IPS-NIHi11 (cell line): ENCODE measurements at places on chromosomes 5 and 9.
A peak's percentile ranks its signal among the peaks of the same experiment; 100 is the strongest.

DNA sequence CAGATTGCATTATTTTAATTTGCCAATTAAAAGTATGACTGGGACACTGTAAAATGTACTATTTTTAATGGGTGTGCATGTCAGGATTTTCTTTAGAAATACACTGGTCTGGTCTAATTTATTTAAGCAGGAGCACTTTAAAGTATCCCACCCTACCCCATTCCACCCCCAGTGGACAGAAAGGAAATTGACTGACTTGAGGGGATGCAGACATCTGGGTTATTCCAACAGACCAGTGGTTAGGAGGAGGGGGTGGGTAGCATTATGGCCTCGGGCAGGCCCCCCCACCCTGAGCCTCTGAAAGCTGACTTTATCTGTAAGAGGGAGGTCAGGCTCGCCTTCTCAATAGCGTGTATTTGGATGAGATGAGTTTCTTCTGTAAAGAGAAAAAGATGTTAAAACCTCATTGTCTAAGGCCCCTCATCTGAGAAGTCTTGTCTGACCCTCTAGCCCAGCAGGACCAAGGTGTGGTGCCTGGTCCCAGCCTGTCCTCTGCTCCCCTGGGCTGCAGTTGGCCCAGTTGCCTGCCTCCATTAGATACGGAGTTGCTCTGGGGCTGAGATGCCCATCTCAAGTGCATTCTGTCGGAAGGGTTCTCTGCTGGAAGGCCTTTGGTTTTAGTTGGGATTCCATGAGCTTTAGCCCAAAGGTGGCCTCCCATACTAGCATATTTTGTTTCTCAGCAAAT, 4.4 kb downstream of the HNRNPAB start:
- no peak for DNase-seq

DNA sequence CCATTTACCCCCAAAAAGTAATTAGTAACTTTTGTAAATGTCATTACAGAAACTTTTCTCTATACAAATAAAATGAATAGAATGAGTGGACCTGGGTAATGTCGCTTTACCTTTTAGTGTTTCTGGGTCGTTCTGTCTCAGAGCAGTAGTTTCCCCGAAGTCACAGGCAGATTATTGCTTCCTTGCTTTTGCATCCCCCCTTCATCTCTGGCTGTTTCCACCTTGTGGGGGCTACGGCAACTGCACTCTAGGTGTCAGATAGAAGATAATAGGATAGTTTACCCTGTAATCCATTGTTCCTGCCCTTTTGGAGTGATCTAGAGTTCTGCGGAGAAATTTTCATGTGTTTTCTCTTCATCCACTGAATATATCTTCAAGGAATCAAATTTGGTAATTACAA, 68.7 kb downstream of the PRR16 start:
- peak; percentile 52 for DNase-seq

DNA sequence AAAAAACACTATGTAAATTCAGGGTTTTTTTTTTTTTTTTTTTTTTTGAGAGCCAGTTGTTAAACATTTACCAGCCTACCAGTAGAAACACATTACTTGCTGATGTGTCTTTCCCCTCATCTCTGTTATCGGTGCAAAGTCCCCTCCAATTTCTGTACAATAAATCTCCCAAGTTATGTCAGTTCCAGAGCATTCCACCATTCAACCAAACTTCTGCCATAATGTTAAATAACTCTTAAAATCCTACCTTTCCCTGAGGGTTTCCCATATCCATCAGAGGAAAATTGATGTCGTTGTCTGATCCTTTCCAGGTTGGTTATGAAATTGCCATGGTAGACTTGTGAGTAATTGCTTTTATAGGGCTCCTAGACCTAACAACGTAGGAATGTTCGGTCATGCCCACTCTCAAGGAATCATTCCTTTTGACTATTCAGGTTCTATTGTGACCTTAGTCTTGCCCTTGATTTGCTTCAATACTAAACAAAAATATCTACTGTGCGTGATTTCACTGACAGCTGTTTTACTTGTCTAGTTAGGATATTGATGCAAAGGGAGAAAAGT, 5.6 kb upstream of the PPP2R2B start:
- no peak for DNase-seq

- DNase-seq: no peak
These were observed 200.2 kb downstream of the SPATA31D1 start for GRCh38 chr9:82188817-82189216.

DNA sequence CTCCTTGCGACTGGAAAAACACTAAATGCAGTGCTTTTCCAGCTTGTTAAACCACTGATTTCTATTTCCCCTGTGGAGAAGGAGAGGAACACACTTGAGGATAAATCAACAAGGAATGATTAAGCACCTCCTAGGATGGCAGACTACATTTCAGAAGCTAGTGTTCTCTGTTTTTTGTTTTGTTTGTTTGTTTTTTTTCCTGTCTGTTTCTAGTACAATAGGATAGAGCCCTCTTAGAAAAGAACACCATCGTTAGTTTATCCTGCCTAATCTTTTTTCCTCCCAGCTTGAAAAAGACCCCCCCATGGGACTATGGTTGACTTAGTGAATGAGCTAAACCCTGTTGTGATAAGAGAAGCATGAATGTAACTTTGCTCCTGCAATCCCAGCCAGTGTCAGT, 3.9 kb upstream of the TAL2 start:
- no peak for DNase-seq

DNA sequence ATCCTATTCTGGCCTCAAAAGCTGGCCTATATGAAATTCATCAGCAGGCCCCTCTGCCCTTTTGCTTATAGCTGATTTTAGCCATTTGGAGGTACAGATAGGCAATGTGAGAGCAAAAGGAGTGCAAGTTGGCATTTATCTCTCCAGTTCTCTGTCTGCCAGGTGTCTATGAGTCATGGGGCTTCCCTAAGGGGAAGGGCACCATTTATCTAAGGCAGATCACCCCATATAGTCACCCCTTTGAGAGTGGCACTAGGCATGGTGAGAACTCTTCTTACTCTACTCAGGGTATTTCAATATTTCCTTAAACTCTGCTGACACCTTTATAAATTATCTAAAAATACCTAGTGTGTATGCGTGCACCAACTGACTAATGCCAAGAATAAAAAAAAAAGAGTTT, 314.7 kb upstream of the CDH6 start:
- no peak for DNase-seq

- DNase-seq: no peak
These were observed 35.7 kb downstream of the TRPC7 start for GRCh38 chr5:136329484-136330190.

- peak; percentile 25 for DNase-seq
These were observed 698.4 kb downstream of the DNAH5 start for GRCh38 chr5:13246053-13246452.

GRCh38 chr9:84751921-84752320, 82.4 kb downstream of the NTRK2 start:
- no peak for DNase-seq

GRCh38 chr5:59317023-59317773, 576.3 kb downstream of the PDE4D start:
- no peak for DNase-seq

- no peak for DNase-seq
These were observed 253.4 kb upstream of the DMAC1 start for GRCh38 chr9:8052991-8053390.

- DNase-seq: no peak
These were observed 51.1 kb downstream of the ENC1 start for GRCh38 chr5:74589204-74590056.

DNA sequence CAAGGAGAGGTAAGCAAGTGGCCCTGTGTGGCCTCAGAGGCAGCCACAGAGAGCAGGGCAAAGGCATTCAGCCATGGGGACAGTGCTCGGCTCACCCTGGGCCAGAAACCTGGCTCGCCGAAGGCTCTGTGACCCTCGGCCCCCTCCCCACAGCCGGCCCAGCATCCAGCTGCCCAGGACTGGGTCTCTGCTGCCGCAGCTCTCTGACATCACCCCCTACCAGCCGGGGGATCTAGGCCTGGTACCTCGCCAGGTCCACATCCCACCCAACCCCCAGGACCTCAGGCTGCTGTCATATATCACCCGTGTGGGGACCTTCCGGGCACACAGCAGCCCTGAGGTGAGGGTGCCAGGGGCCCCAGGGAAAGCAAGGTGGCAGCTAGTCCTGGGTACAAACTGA, 2.6 kb downstream of the PTRH1 start:
- no peak for DNase-seq

- DNase-seq: no peak
These were observed 50.7 kb upstream of the ARL15 start for GRCh38 chr5:54360925-54361662.

GRCh38 chr5:73135429-73136054, 15.2 kb downstream of the TMEM171 start:
- peak; percentile 48 for DNase-seq

- no peak for DNase-seq
These were observed 1.3 kb downstream of the LPAR1 start for GRCh38 chr9:111036946-111037345.

- DNase-seq: peak; percentile 62
These were observed 183.9 kb downstream of the SLIT3 start for GRCh38 chr5:169116961-169117461.

- DNase-seq: peak; percentile 89
These were observed at the start of gene MAP1B for GRCh38 chr5:72107131-72107900. MAP1B (plus strand) TSS chr5:72107475; CDS start chr5:72107532, 57 bp downstream.

GRCh38 chr5:50969151-50970031, 303.0 kb downstream of the PARP8 start:
- peak; percentile 20 for DNase-seq

DNA sequence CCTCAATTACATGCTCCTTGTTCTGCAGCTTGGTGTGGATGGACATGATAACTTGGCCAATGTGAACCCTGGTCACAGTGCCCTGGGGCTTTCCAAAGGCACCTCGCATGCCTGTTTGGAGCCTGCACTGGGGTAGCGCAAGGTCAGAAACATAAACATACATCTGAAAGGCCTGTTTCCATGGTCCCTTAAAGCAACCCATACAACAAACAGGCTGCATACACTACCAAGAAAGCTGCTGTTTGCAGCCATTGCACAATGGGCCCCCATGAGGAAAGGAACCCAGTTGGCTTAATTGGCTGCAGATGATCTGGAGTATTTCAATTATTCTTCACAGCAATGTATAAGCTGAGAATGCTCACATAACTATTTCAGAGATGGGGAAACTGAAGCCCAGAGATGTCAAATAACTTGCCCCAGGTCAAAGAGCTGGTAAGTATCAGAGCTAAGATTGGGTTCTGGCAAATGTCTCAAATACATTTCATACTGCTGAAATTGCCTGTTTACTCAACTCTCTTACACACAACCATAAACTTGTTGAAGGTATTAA, 233.9 kb downstream of the ASTN2 start:
- no peak for DNase-seq

DNA sequence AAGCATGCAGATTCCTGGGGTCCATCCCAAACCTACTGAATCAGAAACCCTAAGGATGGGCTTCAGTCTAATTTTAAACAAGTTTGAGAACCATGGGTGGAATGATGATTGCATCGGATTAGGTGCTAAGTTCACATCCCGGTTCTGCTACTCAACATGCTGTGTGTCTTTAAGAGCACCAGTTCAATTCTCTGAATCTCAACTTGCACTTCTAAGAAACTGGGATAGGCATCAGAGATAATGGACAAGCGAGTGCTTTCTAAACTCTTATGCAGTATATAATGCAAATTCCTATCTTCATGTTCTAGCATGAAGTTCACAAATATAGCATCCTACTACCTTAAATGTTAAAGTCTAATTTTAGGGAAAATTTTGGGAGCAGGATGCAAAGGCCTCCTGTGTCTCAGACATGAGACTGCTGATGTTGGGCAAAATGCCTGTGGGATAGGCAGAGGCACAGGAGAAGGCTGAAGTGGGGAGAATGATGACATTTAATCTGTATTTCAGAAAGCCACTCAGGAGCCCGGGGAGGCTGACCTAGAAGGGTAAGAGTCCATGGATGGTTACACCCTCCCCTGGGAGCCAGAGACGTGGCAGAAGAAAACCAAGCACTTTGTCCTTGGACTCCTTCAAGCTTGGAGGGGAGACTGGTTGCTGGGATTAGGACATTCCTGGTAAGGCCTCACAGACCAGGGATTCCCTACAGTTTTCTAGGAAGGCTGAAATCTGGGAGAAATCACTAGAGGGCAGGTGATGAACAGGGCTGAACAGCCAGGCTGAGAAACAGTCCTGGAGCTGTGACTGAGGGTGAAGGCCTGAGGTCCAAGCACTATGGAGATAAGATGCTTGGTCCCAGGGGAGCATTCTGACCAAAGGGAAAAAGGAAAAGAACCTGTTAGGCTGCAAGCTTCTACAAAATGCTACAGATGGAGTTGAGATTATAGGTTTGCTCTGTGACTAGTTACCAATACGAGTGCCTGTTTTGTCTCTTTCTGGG, 311.9 kb upstream of the PANK3 start:
- no peak for DNase-seq

GRCh38 chr5:17805227-17805825, 171.1 kb downstream of the TAF11L14 start:
- no peak for DNase-seq

DNA sequence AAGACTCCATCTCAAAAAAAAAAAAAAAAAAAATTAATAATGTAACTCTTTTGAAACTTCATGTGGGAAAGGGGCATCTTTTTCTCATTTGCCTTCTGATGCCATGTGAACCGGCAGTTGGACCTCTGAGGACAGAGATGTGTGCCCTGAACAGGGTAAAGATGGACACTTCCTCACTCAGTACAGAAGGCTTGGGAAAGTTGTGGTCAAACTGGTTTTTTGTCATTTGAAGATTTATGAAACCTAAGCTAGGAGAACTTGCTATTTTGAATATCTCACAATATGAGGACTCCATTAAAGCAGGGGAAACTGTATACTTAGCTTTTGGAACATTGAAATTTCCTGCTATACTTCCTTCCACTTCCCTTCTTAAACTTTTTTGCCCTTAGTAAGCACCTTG, 147.5 kb upstream of the ALDH1B1 start:
- DNase-seq: no peak

DNA sequence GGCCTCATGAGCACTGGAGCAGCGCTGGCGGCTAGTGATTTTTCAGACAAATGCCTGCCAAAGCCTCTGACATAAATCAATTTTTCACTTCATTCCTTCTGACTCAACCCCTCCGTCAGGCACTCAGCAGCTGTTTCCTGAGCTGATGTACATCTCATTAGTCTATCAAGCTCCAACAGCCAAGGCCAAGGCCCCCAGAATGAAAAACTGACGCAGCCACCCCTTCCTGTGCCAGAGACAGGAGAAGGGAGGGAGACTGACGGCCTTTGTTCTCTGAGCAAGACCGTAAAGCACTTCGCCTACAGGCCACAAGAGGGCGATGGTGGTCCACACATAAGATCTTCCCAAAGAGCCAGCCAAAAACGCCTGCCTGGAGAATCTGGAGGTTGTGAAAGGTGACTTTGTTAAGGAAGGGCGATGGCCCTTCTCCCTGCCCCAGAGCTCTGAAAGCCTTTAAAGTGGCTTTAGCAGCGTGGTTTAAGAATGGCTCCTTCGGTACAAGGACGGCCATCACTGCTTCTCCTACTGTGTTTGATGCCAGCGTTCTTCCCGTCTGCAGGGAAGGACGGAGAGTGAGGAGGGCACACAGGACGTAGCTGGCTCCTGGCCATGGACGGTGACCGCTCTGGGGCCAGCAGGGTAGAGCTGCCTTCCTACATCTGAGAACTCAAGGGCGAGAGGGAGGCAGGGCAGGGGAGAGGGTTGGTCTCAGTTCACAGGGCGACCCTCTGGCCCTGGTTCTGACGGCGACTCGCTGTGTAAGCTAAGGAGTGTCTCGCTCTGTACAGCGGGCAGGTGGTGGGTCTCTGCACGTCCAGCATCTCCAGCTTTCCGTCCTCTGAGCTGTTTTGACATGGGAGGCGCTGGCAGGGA, 37.0 kb downstream of the ALG2 start:
- DNase-seq: peak; percentile 92

- no peak for DNase-seq
These were observed 71.7 kb upstream of the SLC25A51 start for GRCh38 chr9:37975639-37976038.
